Articular chondrocyte of knee joint (primary cell): ENCODE measurements at places on chromosomes 11 and 22. TPM values are rescaled to one million over a fixed set of nuclear protein-coding genes. Genes with fewer than 3 reads are reported as not detected.

Gene UBQLNL
- total RNA-seq, result 0.39 and 0.65 TPM in 2 replicates

Gene CD3E
- not detected in 2 replicates for total RNA-seq

Gene TUBA8
- 1.0 and 1.2 TPM in 2 replicates for total RNA-seq

Gene POU2AF2
- not detected in 2 replicates for total RNA-seq
